ENCODE measurements at places on chromosomes 1 and 21.

DNA sequence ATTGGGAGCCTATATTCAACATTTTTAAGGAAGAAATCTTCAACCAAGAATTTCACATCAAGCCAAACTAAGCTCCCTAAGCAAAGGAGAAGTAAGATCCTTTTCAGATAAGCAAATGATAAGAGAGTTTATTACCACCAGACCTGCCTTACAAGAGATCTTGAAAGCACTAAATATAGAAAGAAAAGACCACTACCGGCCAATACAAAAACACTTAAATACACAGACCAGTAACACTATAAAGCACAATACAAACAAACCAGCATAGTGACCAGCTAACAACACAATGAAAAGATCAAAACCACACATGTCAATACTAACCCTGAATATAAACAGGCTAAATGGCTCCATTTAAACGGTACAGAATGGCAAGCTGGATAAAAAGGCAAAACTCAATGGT lies 165.4 kb downstream of the MRPL39 start:
- DNase-seq = no peak

- no peak for DNase-seq
Observed at GRCh38 chr1:227900571-227901051, 47.1 kb downstream of the WNT9A start.

- DNase-seq = peak; percentile 53
Observed at GRCh38 chr1:157496121-157496526, 56.2 kb downstream of the FCRL5 start.

DNA sequence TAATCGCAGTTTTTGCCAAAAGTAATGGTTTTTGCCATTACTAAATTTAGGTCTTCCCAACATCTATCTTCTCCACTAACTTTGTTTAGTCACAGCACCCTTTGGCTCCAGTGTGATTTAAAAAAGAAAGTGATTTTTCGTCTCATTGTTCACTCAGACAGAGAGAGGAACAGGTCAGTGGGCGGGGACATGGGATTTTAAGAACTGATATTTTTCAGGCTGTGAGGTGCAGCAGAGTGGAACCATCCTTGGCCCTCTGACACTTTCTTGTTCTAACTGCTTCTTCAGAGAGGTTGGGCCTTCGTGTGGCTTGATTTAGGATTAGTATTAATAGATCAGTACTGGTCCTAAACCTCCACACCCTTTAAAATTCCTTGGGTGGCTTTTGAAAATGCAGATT lies 38.8 kb downstream of the CASQ2 start:
- DNase-seq = no peak

GRCh38 chr1:190436615-190437014 lies 41.0 kb downstream of the BRINP3 start:
- DNase-seq = peak; percentile 19

DNA sequence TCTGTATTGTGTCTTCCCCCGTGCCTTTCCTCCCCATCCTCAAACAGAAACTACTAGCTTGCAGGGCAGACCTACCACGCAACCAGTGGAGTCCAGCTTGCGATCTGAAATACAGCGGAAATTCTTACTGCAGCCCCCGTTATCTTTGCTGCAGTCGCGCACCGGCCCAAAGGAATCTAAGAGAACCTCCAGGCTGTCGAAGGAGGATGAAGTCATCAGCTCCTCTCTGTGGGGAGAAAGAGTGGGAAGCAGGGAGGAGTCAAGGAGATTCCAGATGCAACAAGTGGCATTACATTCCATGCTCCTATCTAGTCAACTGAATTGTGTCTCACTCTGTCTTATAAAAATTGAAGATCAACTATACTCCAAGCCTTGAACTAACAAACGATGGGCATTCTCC lies 206.9 kb downstream of the ASTN1 start:
- DNase-seq = no peak

All from NCI-H524 (cell line).